HuH-7 (cell line): ENCODE measurements at places on chromosomes 5 and 9.
A peak's percentile ranks its signal among the peaks of the same experiment; 100 is the strongest.

DNA sequence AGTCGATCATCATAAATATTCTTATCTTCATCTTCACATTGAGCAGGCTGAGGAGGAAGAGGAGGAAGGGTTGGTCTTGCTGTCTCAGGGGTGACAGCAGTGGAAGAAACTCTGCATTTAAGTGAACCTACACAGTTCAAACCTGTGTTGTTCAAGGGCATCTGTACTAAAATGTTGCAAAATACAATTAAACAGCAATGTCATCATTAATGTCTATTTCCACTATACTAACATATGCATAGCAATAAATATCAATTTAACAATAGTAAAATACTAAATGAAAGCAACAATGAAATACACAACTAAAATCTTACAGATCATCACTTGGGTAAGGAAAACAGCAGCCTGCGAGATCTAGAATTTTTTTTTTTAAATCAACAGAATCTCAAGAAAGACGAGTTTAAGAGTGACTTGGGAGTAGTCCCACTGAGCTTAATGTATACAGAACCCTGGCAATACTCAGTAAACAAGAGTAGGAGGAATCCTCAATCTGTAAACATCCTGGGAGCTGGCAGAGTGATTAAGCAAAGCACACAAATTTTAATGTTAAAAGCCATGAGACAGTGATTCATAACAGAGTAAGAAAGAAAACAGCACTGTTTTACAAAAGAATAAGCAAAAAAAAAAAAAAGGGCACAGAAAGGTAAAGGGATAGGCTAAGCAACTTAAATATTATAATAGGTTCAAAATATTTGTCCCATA, 10.0 kb downstream of the HOMER1 start:
- no peak for DNase-seq

- no peak for DNase-seq
Measured at GRCh38 chr9:752201-752600, 89.3 kb upstream of the DMRT1 start.

DNA sequence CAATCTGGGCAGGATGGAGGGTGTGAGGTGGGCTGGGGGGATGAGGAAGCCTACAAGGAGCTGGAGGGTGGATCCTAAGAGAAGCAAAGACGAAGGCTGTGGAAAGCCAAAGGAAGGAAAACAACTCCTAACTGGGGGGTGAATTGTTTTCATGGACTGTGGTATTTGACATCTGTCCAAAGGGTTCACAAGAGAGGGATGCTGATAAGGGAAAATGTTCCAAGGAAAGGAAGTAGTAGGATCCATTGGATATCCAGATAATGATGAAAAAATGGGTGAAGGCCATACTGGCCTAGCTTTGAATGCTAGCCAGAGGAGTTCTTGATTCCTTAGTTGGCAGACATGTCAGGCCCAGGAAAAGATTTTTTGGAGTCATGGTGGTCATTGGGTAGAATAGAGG, 51.8 kb upstream of the FOXI1 start:
- DNase-seq, result no peak

- DNase-seq, result no peak
Measured at GRCh38 chr9:26369093-26369492, 523.5 kb downstream of the CAAP1 start.

DNA sequence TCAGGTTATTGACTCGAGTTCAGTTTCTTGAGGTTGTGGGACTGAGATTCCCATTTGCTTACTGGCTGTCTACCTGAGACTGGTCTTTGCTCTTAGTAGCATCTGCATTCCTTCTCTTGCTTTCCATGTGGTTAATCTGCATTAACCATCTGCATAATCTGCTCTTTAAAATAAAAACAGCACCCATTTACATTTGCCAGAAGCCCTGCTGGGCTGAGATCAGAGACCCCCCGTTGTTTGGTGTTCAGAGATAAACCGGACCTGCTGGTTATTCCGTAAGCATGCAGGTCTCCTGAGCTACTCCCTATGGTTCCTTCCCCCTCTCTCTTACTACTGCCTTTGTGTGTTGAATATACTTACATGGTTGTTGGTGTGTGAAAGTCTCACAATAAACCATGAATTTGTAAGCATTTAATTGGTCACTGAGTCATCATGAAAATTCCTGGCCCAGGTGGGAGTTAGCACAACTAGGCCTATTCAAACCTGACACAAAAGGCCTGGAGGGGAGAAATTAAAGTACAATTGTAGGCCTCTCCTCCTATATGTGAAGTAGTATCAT, 396.7 kb downstream of the MRPS30 start:
- DNase-seq, result no peak

DNA sequence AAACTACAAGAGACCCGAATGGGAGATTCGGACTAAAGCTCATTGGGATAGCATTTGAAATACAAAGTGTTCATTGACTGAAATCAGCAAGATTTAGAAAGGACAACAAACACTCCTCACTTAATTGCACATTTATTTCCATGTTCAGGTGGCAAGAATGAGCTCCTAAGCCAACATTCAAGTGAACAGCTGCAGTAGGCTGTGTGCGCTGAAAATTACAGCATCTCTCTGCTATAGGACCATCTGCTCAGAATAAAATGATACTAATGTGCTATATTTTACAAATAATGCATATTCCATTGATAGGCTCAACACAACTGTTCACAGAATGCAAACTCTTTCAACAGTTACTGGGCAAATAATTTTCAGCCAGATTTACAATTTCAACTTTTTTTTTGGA, 61.8 kb downstream of the ELAVL2 start:
- no peak for DNase-seq

DNA sequence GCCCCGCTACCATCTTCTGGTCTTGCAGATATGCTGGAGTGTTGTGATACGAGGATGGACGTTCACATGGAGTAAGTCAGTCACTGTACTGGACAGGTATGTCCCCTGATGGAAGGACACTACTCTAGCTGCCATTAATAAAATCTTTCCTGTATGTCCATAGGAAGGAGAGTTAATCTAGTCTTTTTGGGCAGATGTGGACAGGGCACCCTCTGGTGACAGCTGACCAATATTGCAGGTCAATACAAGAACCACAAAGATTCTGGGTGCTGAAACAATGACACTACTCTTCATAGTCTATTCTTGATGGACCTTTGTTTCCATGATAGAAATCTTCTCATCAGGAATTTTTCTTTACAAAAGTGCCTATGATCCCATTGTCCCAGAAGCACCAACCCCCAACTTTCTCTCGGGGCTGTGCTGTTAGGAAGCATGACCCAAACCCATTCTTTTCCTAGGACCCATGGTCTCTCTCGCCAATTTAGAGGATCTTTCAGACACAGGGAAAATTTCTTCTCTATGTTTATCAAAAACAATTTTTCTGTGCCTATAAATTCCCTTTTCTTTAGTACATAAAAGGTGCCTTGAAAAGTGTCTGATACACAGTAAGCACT, 376.9 kb downstream of the DTWD2 start:
- DNase-seq, result peak; percentile 5

GRCh38 chr9:35996358-35996970, 38.5 kb upstream of the OR2S2 start:
- no peak for DNase-seq

- DNase-seq, result no peak
Measured at GRCh38 chr9:22379272-22379671, 67.4 kb upstream of the DMRTA1 start.

- DNase-seq, result no peak
Measured at GRCh38 chr9:19386502-19387044, 6.5 kb upstream of the RPS6 start.

GRCh38 chr9:917730-918129, 58.7 kb upstream of the DMRT3 start:
- DNase-seq, result no peak

DNA sequence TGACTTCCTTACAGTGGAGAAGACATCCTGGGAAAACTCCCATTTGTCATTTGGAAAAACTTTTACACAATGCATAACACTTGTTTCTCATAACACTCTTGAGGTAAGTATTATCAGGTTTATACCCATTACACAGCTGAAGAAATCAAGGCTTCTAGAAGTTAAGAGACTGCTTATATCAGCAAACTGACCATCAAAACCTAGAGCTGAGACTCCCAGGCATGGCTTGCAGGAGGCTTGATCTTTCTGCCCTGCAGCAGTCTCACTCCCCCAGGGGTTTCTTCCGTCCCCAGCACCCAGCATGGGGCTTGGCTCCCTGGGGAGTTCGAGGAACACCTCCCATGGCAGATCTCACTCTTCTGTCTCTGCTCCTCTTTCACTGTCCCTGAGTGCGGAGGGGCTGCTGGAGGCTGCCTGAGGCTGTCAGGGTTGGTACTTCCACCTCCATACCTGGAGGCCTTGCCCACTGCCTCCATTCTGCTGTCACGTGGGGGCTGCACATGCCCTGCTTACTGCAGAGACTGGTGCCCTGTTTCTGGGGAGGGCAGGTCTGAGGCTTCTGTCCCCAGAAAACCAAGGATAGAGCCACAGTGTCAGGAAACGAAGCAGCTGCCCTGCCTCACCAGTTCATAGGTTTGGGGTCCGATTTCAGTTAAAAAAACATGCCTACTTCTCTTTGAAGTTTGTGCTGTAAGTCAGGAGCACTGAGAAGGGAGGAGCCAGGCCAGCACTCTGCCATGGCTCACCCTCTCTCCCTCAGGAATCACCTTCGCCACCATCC, 202.5 kb downstream of the PAX5 start:
- DNase-seq, result no peak

DNA sequence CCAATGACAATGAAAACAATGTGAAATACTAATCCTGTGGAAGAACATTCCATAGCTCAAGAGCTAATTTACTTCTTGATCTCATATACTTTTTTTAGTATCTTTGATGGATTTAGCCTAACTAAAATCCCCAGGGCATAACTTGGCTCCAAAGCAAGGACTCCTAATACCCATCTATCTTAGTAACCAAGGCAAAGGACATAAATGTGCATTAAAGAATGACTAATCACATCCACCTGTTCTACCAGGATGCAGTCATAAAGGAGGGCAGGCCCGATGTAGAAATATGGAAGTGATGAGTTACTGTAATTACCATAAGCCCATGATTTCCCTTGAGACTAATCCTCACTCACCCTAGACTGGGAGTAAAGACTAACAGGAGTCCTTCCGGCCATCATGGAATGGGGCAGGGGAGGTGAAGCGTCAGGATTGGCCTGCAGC, 56.9 kb downstream of the KIF24 start:
- DNase-seq, result no peak

- DNase-seq, result no peak
Measured at GRCh38 chr5:151222790-151223446, 974 bp downstream of the CCDC69 start.

DNA sequence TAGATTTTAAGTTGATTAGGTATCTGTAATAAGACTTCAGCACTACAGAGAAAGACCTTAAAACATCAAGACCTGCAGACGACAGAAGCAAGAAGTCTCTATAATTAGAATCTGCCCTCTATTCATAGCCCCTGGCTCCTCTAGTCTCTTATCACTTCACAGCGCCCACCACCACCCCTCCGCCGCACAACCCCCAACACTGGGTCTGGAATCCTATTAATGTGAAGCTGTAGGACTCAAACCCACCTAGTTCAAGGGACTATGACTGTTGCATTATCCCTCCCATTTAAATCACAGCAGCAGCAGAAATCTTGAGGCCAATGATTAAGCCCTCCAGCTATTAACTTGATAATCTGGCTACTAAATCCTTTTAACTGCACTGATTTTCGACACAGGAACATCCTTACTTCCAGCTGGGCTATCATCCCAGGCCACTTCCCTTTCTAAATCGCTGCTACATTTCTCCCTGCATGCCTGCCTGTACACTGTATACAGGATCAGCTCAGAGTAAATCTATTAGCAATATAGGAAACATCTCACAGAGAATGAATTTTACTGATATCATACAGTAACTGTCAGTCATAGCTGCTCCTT, 159.5 kb upstream of the GRAMD2B start:
- DNase-seq, result no peak

- no peak for DNase-seq
Measured at GRCh38 chr9:31950756-31951155, 433.7 kb upstream of the ACO1 start.
